Occipital lobe (tissue), 3 donors: ENCODE measurements at places on chromosomes 16 and 17.

DNA sequence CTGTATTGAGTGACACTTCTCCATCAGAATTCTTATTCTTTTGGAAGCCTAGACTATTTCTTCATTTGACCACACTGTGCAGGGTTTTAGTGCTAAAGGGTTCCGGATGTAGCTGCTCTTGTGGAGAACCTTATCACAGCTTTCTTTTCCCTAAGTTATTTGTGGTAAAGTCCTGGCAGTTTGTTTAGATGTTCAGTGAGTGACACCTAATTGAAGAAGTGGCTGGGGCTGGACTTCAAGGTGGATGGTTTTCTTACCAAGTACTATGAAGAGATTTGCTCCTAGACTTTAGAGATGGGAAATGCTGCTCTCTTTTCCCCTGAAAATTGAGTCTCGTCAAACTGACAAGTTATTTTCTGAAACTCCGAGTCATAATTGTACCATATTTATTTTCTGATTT, 144.0 kb upstream of the TBX2 start:
- DNase-seq: no peak

DNA sequence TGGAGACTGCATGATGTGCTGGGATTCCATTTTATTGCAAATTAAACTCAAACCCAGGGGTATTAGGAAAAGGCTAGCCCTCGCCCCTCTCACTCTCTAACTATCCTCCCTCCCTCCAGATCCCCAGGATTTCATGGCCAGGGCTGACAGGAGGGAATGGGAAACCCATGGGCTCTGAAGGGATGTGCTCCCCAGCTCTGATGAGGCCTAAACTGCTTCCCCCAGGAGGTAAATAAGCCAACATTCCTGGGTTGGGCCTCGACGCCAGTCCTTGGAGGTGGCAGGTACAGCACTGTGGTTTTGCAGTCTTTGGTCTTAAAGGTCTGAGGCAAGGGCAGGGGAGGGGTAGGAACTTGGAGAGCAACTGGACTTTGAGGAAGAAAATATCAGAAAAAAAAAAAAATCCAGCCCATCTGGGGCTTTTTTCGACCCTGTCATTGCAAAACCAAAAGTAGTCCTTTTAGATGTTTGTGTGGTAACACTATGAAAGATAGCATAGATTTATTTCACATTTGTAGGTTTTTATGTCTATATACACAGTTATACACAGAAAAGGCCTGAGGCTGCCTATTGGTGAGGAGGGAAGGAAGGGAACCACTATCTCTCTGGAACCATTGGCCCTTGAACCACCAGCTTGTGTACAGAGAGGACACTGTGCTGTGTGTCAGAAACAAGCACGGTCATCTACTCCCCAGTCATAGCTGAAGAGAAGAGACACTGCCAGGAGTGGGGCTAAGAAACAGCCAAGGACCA, 12.0 kb downstream of the C17orf113 start:
- no peak for DNase-seq

DNA sequence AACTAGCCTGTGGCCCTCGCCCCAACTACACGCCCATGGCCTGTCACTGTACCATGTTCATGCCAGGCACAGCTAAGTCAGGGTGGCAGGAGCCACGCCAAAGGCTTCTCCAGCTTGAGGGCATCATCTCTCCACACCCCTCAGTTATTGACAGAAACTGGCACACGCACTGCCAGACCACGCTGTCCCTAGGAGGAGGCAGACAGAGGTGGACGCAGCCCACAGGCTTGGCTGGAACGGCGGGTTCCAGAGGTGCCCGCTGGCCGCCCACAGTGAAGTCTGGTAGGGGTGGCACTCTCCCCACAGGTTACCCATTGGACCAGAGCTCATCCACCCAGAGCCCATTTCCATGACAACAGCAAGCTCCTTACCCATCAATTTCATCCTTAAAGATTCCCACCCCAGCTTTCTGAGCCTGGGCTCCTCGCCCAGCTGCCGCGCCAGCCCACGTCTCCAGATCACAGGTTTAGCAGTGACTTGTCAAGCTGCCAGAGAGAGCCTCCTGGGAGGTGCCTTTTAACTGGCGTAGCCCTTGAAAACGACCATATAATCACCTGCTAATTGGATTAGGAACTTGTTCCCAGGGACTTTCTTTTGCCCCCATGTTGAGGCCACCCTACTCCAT, 27.9 kb downstream of the RPRML start:
- peak; percentile 70 for DNase-seq

DNA sequence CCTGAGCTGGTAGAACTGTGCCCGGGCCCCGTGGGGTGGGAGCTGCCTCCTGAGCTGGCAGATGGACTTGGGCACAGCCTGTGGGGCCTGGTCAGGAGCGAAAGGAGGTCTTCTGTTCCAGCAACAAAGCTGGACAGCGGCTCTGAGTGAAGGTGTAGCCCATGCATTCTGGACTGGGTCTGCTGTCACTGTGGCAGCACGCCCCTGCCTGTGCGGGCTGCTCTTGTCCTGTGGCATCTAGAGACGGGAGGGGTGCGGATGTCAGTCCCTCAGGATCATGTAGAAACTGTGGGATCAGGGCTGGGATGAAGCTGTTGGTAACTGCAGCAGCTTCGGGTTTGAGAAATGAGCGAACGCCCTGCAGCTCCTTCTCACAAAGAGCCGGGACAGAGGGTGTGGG, 19.4 kb downstream of the BAIAP2 start:
- DNase-seq: no peak

- no peak for DNase-seq
Observed at GRCh38 chr16:59905131-59905530, 1171.0 kb upstream of the GOT2 start.

DNA sequence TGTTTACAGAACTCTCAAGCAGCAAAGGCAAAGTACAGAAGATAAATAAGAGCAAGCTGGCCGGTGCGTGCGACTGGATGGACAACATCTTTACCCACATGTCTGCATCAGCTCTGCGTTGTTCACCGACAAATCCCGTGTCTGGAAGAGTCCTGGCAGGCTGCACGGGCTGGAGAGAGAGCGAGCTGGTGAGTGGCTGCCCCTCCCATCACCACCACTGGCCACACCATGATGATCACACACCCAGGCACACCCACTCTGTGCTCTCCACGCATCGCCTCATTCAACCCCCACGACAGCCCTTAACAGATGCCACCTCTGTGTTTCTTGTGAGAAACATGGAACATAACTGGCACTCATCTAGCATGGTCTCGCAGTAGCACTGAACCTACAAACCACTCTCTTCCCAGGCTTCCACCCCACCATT, 59.2 kb downstream of the ANKRD11 start:
- no peak for DNase-seq

DNA sequence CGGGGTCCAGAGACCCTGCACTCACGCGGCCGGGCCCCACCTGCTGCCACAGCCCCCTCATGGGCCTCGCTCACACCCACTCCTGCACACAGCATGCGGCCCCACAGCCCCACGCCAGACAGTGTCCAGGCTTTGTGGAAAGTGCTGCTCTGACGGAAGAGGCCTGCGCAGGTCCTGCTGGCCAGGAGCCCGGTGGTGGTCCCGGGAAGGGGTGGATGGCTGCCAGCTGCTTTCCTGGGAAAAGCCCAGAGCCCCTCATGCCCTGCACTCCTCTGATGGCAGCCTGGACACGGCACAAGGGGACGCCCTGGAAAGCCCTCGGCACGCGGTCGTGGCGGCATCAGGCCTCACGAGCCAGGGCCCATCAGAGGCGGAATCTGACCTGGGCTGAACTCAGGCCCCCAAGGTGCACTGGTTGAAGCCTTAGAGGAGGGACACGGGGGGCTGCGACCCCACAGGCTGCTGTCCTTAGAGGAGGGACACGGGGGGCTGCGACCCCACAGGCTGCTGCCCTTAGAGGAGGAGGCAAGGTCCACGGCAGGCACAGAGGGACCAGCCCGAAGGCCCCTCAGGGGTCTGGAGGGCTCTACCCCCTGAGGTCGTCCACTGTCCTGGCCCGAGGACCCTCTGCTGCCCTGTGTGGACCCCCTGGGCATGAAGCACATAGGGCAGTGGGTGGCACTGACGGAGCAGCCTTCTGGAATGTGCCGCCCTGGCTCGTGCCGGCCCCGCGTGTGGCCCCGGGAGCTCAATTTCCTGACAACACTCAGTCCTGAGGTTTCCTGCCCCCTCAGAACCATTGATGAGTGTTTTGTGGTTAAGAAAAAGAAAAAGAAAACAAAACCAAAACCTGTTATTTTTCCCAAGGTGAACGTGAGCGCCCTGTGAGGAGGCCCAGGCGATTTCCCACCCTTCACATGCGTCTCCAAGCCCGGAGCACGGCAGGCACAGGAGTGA, 22.1 kb downstream of the SOX8 start:
- no peak for DNase-seq

- DNase-seq: no peak
Observed at GRCh38 chr17:34199454-34199853, 55.6 kb upstream of the CCL2 start.

DNA sequence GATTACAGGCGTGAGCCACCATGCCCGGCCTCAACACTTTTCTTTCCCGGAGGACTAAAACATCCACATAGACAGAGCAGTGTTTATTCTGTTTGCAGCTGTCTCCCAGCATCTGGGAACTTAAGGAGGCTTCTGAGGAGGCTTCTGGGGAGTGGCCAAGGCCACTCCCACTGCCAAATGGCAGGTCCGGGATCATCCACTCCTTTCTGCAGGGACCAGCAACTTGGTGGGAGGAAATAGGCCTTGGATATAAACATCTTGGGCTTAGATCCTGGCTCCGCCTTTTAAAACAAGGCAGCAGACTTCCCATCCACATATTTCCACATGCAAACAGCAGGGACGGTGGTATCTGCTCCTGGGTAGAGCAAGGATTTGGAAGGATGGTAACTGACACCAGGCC, 14.1 kb upstream of the SPATA32 start:
- DNase-seq: no peak

DNA sequence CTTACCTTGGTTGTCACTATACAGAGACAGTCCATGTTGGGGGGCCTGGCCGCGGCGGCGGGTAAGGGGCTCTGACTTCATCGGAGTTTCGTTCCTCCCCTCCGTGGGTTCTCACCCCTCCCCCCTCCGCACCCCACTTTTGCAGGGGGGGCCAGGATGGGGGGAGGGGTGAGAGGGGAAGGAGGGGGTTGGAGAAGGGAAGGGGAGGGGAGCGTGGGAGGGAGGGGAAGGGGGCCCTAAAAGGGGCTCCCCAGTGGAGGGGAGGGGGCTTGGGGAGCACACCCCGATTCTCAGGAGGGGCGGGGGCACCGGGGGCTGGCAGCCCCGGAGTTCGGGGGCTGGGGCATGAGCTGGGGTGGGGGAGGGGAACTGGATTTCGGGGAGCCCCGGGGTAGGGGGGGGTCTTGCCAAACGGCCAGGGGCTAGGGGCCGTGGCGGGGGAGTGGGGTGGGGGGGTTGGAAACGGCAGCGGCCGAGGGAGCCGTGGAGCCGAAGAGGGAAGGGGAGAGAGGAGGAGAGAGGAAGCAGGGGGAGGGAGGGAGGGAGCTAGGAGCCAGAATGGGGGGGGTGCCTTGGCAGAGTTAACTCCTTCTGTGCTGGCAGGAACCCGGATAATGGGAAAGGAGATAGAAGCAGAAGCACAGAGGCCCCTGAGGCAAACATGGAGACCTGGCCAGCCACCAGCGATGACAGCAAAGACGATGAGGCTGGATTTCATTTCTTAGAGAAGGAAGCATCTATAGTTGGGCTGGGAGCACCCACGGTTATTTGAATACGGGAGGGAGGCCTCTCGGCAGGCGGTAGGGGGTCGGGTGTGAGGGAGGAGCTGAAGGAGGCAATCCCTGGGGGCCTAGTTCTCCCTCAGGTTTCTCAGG, 2.3 kb downstream of the DLG4 start:
- peak; percentile 18 for DNase-seq

DNA sequence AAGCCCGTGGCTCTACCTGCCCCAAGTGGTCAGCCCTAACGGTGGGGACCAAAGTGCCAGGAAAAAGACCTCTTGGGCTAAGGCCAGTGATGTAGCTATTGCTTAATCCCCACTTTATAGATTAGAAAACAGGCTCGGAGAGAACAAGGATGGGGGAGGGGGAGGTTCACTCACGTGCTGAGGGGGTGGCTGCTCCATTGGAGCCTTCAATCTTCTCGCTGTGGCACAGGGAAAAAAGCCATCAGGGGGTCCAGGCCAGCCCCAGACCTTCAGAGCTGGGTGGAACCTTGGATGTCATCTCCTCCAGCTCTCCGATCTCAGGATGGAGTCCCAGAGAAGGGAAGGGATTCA, 45.9 kb downstream of the SRCIN1 start:
- DNase-seq: no peak

- DNase-seq: no peak
Observed at GRCh38 chr17:1304522-1304921, 25.1 kb downstream of the TRARG1 start.

DNA sequence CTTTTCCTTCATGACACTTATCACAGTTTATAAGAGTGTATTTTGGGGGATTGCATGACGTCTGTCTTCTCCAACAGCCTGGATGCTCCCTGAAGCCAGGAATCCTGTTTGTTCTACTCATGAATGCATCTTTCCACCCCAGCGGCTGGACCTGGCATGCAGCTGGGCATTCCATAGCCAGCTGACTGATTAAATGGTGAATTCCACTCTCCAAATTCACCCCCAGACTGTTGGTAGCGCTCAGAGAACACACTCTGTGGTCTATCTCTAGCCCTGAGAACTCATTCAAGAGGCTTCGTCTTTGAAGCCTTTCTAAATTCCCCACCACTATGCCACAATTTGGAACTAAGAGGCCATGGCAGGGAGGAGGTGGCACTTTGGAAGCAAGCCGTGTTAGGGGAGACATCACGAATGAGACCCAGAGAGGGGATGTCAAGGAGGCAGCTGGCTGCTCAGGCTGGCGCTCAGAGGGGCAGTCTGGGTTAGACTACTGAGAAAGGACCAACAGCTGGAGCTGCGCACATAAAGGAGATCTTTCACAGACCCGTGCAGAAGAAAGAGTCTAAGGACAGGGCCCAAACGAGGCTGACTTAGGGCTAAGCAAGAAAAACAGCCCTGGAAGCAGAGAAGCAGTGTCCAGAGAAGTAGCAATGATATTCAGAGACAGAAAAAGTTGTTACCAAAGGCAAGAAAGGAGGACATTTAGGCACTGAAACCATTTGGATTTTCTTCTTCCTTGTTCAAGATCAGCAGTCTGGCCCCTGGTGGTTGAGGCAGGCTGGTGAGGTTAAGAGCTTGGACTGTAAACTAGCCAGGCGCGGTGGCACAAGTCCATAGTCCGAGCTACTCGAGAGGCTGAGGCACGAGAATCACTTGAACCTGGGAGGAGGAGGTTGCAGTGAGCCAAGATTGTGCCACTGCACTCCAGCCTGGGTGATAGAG, 42.4 kb upstream of the ZNF629 start:
- DNase-seq: no peak

GRCh38 chr16:74795104-74795503, 20.5 kb upstream of the FA2H start:
- DNase-seq: no peak

- no peak for DNase-seq
Observed at GRCh38 chr16:48244863-48245195, 729 bp downstream of the LONP2 start.

- DNase-seq: no peak
Observed at GRCh38 chr17:3989041-3989886, 25.0 kb upstream of the ATP2A3 start.

- peak; percentile 17 for DNase-seq
Observed at GRCh38 chr17:78862073-78863023, 21.7 kb upstream of the USP36 start.
